ENCODE measurements at places on chromosomes 11 and 22.

DNA sequence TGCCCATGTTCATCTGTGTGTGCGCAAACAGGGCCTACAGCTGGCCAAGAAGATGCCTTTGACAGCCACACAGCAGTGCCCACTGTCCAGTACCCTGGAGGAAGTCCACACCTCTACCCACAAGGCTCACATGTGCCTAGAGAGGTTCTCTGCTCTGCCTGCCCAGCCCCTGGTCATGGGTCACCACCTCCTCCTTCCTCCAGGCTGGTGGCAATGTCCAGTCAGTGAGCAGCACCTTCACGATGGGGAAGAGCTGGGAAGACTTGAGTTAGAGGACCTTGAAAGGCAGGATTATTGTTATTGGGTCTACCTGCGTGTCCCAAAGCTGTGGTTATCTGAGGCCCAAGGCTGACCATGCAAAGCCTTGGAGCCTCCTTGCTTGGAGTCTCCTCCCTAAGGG lies 28.4 kb upstream of the TTC12 start:
- DNase-seq = no peak

- no peak for DNase-seq
Observed at GRCh38 chr22:17884893-17885292, 110.6 kb upstream of the BID start.

DNA sequence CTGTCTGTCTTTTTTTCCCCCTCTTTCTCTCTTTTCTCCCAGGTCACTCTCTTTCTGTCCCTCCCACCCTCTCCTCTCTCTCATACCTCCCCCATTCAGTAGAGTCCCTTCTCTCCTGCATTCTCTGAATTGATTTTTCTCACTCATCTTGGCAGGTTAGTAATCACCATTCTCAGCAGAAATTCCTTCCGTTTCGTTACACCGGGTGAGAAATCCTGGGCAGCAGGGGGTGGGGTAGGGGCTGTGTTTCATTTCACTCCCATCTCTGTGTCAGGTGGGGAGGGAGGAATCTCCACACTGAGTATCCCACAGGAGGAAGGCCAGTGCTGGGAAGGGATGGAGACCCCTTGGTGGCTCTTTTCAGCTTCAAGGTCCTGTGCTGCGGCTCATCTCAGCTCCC lies 253.5 kb downstream of the MIAT start:
- DNase-seq = no peak

- DNase-seq = no peak
Observed at GRCh38 chr11:1208144-1208393, 14.8 kb upstream of the MUC5B start.

- no peak for DNase-seq
Observed at GRCh38 chr11:59180168-59180776, 8.3 kb downstream of the DTX4 start.

- DNase-seq = no peak
Observed at GRCh38 chr11:118010738-118011461, 24.7 kb downstream of the IL10RA start.

GRCh38 chr11:72814286-72815109 lies at the start of gene ATG16L2:
ATG16L2 (plus strand) TSS chr11:72814411; CDS start chr11:72814446, 35 bp downstream.
- DNase-seq = peak; percentile 92

- DNase-seq = no peak
Observed at GRCh38 chr11:11468954-11469353, 115.9 kb upstream of the CSNK2A3 start.

- no peak for DNase-seq
Observed at GRCh38 chr11:35621620-35622019, 3.4 kb downstream of the FJX1 start.

DNA sequence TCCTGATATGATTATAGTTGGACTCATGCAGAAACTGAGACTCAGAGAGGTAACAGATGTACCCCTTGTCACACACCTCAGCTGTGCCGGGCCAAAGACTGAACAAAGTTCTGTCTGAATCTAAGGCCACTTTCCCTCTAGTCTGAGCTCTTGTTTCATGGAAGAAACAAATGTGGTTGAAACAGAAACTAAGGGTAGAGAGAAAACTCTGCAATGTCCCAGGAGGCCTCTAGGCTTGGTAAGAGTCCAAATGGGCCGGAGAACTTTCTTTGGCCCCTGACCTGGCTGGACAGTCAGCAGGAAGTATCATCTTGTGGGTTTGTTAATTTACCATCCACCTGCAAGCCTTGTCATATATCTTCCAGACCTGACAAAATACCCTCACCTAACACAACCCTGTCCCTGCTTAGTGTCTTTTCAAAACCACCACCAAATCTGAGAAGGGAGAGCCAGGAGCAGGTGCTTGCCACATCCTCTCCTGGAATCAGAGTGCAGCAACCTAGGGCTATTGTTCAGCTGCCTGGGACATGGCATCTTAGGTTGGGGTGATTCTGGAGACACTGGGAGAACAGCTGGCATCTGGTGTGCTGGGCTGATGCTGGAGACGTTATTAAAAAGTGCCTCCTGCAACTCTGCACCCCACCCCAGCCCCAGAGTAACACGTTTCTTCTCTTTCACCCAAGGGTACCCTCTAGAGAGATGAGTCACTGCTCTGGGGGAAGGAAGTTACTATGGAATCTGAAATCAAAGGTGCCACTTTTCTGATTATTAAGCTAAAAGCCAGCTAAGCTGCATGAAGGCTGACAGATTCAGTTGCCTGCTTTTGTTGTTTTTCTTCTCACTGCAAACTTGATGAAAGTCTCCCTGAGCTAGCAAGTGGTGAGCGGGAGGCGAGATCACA lies 126.3 kb upstream of the TIMP3 start:
- no peak for DNase-seq

- no peak for DNase-seq
Observed at GRCh38 chr22:50064453-50064852, 6.4 kb upstream of the TTLL8 start.

- no peak for DNase-seq
Observed at GRCh38 chr11:122983438-122984185, 2.0 kb upstream of the BSX start.

GRCh38 chr22:23520863-23521440 lies 59.1 kb downstream of the IGLL1 start:
- DNase-seq = no peak

GRCh38 chr11:44456544-44457300 lies 108.7 kb upstream of the CD82 start:
- DNase-seq = no peak

DNA sequence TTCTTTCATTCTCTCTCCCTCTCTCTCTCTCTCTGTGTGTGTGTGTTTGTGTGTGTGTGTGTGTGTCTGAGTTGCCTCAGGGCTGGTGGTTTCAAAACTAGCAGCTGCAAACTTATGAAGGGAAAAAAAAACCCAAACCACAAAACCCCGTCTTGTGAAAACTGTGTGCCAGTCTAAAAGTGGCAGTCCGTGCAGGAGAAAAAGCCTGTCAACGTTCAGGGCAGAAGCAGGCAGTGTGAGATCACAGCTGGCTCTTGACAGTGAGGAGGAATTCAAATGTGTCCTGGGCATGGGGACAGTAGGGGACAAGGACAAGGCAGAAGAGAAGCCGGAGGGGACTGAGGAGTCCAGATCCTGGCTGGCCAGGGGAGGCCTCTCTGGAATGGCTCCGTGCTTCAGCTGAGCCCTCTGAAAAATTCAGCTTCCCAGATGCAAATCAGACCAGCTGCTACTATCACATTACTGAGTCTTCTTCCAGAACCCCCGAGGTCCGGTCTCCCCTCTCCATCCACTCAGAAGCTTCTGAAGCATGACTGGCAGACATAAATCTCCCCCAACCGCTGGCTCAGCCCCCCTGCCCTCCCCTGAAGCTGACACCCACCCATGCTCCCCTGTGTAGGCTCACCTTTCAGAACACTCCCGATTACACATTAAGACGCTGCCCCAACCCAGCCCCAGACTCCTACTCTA lies 31.9 kb downstream of the FLI1 start:
- peak; percentile 45 for DNase-seq

GRCh38 chr22:49961005-49961600 lies 531 bp downstream of the PIM3 start:
- DNase-seq = no peak

Data from NK-92 treated with Interleukin-12 subunit alpha and Interleukin-12 subunit beta, amount 100 ng/mL, for 24 hours (cell line).